Trophoblast cell (in vitro differentiated cells and primary cell): ENCODE measurements at places on chromosomes 6 and 20.

DNA sequence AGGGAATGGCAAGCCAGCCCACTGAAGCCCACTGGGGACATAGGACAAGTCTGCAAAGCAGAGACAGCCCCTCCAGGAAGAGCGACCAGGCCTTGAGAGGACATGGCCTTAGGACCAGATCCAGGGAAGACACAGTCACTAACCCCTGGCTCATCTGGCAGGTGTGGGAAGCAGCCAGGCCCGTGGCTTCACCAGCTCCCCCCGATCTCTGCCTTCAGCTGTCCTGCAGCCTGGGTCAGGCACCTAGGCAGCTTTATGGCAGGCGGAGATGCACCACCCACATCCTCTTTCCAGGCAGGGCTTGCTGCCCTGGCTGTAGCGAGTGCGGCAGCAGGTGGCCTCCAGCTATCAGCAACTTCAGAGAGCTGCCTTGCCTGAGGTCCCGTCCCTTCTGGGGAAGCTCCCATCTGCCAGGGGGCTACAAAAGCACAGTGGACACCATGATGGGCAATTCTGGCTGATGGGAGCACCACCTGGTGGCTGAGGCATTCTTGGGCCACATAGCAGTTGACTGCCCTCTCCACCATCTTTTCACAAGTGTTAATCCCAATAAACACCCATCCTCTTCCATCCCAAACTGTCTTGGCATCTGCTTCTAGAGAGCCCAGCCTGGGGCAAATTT is 85.8 kb downstream of the DZANK1 start:
- DNase-seq = no peak

GRCh38 chr6:7145885-7146828 is 38.4 kb downstream of the RREB1 start:
- DNase-seq = no peak

GRCh38 chr20:57169162-57169561 is 97.3 kb downstream of the BMP7 start:
- peak; percentile 44 for DNase-seq

DNA sequence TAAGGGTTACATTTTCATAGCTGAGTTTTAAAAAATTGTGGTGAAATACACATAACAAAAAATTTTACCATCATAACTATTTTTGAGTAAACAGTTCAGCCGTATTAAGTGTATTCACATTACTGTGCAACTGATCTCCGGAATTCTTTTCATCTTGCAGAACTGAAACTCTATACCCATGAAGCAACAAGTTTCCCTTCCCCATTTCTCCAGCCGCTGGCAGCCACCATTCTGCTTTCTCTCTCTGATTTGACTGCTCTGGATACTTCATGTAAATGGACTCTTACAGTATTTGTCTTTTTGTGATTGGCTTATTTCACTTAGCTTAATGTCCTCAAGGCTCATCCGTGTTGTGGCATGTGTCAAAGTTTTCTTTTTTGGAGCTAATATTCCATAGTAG is 341.6 kb downstream of the QKI start:
- no peak for DNase-seq
